ENCODE measurements at places on chromosomes 5 and 9.

DNA sequence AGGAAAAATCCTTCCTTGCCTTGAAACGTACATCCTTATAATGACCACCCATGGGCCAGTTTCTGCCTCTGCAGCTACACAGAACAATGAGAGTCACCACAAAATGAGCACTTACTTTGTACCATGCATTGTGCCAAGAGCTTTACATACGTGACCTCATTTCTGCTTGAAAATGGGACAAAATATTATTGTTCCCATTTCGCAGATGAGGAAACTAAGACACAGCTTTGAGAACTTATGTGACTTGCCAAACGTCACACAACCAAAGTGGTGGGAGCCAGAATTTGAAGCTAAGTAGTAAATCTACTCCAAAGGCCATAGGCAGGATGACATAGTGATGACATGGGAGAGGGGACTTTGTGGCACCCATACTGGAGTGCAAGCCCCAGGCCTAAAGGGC is 34.8 kb upstream of the GRPEL2 start:
- DNase-seq, result no peak

DNA sequence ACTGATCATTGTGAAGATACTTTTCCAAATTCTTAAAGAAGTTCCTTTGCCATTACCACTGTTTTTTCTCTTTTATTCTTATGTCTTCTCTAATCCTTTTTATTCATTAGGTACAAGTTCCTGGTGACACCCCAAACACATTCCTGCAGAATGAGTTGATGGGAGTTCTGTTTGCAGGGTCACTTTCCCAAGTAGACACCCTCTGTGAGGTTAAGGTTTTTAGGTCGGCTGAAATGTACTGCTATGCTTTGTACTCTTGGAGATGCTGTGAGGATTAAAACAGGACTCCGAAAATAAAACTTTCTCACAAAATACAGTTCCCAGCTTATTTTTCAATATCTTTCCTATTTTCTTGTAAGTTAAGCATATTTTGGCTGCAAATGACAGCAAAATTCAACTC is 143.3 kb upstream of the TLE4 start:
- no peak for DNase-seq

DNA sequence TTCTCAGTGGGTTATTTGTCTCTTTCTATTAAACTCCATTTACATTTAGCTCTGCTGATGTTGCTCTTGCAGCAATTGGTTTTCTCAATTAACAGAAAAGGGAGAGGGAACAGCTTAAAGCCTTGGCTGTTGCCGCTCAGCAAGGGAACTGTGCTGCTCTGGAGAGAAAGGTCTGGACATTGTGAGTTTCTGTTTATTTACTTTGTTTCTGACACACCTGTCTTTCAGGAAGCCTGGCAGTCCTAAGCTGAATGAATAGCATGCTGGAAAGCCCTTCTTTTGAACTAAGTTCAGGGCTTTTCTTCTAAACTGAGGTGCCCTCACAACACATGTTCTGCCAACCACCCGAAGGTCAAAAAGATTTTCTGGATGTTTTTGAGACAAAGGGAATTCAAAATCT is 491.9 kb downstream of the PDE4D start:
- no peak for DNase-seq

- DNase-seq, result peak; percentile 2
Observed at GRCh38 chr9:24245988-24246387, 299.7 kb downstream of the IZUMO3 start.

- no peak for DNase-seq
Observed at GRCh38 chr9:97397220-97397619, 14.7 kb upstream of the TDRD7 start.

DNA sequence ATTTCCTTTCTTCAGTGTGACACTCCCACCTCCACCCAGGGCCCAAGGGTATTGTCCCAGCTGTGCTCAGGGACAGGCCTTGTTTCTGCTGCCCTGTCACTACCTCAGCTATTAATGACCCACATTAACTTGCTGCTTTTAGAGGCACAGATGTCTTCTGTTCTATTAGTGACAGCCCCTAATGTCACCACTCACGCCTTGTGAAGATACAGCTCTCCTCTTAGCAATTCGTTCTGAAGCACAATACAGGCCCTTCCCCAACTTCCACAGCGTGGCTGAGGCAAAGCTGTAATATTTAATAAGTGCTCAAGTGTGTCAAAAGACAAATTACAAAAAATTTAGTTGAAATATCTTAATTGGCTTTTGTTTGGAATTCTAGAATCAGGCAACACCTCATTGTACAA is 44.7 kb upstream of the HMGCS1 start:
- DNase-seq, result no peak

DNA sequence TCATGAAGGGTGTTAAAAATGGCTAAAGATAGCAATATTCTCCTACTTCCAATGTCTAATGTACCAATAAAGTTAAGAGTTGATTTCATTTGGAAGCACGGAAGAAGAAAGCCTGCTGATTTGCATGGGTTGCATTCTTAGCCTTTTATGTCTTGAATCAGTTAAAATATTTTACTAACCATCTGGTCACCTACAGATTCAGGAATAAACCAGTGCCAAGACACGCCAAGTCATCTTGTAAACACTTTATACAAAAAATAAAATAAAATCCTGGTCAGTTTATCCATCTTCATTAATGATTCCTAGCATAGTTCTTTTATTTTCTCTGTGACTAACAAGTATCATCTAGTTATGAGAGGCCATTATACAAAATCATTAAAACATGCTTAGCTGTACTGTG is 1031.6 kb upstream of the WWC1 start:
- no peak for DNase-seq

GRCh38 chr5:170469414-170469813 is 34.4 kb upstream of the KCNIP1 start:
- no peak for DNase-seq

- no peak for DNase-seq
Observed at GRCh38 chr5:1657161-1657741, 133.5 kb upstream of the LPCAT1 start.

- DNase-seq, result no peak
Observed at GRCh38 chr5:8079056-8079455, 210.1 kb downstream of the MTRR start.

DNA sequence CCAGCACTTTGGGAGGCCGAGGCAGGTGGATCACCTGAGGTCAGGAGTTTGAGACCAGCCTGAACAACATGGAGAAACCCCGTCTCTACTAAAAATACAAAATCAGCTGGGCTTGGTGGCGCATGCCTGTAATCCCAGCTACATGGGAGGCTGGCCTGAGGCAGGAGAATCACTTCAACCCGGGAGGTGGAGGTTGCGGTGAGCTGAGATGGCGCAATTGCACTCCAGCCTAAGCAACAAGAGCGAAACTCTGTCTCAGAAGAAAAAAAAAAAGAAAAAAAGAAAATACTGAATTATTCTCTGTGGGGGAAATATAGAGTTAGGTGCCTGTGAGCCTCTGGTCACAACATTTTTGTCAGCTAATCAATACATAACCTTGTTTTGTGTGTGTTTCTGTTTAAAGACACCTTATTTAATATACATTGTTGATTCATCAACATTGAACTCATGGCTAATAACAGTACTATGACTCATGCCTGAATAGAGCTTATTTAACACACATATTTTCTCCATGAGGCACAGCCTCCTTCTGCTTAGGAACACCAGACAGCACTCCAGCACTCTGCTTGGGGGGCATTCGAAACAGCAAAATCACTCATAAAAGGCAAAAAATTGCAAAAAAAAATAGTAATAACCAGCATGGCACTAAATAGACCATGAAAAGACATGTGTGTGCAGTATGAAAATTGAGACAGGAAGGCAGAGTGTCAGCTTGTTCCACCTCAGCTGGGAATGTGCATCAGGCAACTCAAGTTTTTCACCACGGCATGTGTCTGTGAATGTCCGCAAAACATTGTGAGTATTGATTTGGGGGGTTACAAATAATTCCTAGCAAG is at the start of gene IL31RA:
IL31RA (plus strand) TSS at position 519 of the 836 bp plus-strand sequence; CDS start at position 733, 214 bp downstream.
- no peak for DNase-seq

DNA sequence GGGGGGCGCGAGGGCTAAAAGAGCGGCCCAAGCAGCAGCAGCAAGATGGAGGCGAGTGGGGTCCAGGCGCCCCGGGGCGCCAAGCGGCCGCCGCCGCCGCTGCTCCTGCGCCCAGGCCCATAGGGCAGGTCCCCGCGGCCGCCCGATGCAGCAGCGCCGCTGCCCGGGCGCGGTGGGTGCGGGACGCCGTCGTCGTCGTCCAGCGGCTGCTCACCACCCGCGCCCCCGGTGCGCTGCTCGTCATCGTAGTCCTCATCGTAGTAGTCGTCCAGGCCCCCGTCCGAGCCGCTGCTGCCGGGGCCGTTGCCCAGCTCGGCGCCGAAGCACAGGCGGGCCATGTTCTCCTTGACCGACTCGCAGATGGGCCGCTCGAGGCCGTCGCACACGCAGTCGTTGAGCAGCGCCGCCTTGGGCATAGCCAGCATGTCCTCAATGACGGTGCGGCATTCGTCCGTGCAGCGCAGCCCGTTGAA is 1.5 kb downstream of the GAS1 start:
- no peak for DNase-seq

- DNase-seq, result no peak
Observed at GRCh38 chr9:70616228-70616990, 202.0 kb upstream of the KLF9 start.

DNA sequence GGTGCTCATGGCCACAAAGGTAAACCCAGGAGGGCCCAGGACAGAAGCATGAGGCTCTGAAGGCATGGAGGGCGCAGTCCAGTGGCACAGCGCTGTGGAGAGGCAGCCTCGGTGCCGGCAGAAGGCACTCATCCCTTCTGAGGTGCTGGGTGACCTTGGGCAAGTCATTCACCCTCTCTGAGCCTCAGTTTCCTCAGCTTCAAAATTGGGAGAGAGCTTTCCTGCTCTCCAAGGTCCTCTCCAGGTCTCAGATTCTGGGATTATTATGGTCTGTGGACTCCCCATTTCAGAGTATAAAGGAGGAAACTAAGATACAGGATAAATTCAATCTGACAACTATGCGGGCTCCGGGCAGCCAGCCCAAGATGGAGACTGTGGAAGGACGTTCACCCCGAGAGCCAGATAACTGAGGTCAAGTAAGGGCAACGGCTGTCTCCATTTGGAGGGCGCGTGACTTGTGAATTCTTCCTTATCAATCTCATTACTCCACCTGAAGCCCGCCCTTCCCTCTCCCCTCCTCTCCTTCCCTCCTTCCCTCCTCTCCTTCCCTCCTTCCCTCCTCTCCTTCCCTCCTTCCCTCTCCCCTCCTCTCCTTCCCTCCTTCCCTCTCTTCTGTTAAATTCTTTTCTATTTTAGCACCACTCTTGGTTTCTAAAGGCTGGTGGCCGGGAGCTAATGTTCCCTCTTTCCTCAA is 58.1 kb downstream of the LRSAM1 start:
- DNase-seq, result no peak

GRCh38 chr9:91073049-91073810 is 271.6 kb downstream of the SYK start:
- no peak for DNase-seq

- no peak for DNase-seq
Observed at GRCh38 chr5:178196281-178196812, 8.0 kb upstream of the HNRNPAB start.

GRCh38 chr5:27494887-27495286 is 456.5 kb upstream of the CDH9 start:
- DNase-seq, result no peak

DNA sequence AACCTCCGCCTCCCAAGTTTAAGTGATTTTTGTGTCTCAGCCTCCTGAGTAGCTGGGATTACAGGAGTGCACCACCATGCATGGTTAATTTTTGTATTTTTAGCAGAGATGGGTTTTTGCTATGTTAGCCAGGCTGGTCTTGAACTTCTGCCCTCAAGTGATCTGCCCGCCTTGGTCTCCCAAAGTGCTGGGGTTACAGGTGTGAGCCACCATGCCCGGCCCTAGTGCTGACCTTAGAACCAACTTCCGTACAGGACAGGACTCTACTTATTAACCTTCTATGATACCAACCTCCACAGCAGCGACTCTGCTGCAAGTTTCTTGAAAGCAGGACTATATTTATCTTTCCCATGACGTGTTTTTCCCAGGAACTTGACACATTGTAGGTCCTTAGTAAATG is 176.9 kb downstream of the RGS3 start:
- DNase-seq, result no peak

Measured in NCI-H1694 (cell line).